ENCODE measurements at places on chromosomes 12 and 14.

- DNase-seq = no peak
Measured at GRCh38 chr14:105474483-105475268, at the start of gene CRIP2. Gene CRIP2 (plus strand): TSS chr14:105474821. CDS start chr14:105474863, 42 bp downstream.

- no peak for DNase-seq
Measured at GRCh38 chr14:34111505-34111904, 160.6 kb upstream of the EGLN3 start.

DNA sequence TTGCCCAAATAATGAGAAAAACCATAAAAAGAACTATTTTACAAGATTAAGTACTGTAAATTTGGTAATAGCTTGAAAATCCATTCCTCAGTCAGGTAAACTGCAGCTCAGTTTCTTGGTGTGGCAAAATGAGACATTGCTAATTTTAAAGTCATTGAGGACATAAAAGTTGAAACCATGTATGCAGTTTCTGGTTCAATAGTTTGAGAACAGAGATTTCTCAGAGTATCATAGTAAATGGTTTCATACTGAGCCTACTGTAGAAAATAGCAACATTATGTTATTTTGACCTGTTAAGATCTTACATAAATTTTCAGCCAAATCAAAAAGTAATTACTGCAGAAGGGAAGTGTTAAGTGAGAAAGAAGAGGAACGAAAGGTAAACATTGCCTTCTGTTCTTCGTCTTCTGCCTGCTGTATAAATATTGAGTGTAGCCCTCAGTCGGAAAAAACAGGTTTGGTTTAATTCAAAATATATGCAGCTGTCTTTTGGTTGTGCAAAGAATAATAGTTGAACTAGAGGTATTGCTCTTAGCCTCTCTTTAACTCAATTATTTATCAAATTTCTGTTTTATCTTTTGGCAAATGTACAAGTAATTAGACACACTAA lies 119.6 kb downstream of the SYNE2 start:
- DNase-seq = no peak

DNA sequence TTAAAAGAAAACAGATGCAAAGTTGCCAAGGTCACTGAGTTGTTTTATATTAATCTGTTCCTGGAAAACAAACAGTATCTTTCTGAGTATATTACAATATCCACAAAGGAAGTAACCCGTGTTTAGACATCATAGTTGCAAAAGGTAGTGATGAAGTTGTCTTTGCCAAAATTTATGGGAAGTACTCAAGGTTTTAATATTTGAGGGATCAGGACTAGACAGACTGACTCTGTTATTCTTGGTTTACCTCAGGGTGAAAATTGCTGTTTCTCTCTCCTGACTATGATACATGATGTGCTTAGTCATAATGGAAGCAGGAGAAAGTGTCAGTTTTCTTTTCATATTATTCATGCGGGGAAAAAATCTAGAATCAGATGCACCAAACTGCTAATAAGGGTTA lies 28.3 kb downstream of the TMEM233 start:
- DNase-seq = no peak
